ENCODE measurements at places on chromosomes 1 and 21. TPM values are rescaled to one million over a fixed set of nuclear protein-coding genes. Genes with fewer than 3 reads are reported as not detected.
A peak's percentile ranks its signal among the peaks of the same experiment; 100 is the strongest.

GRCh38 chr1:162367073-162367472 lies 9.6 kb downstream of the SPATA46 start:
- no peak for DNase-seq

GRCh38 chr1:43949678-43950077 lies 2.9 kb downstream of the IPO13 start:
- DNase-seq: no peak

DNA sequence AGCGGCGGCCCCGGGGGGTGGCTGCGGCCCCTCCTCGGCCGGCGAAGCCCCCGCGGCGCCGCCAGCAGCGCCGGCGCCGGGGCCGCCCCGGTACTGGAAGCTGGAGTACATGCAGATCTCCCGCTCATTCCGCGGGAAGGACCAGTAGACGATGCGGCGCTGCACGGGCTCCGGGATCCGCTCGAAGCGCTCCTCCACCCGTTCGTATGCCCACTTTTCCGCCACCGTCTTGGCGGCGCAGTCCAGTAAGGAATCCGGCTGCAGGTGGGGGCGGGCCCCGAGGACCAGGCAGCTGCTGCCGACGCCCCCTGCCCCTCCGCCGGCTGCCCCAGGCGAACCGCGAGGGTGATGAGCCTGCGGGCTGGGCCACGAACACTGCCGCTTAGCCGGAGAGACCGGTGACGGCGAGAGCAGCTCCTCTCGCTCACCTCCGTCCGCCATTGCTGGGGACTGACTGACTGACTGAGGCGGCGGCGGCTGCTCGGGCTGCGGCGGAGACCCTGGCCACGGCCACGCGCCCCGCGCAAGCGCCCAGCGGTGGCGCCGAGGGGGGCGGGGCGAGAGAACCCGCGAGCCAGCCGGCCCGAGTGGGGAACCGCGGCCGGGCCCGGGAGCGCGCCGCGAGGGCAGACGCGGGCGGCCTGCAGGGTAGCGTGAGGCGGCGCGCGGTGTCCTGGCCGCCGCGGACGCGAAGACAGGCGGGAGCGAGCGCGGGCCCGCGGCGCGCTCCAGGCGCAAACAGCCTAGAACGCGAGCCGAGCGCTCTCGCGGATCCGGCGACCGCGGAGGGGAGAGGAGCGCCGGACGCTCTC lies at the start of gene ZSWIM5:
ZSWIM5 (minus strand) TSS at position 696 of the 812 bp plus-strand sequence; CDS start at position 441, 255 bp downstream.
- peak; percentile 69 for DNase-seq

PAQR7 gene
- total RNA-seq: 8.0 TPM

Data from activated CD8-positive, alpha-beta T cell treated with anti-CD3 and anti-CD28 coated beads for 36 hours (primary cell).